ENCODE measurements at places on chromosomes 7 and 10.
A peak's percentile ranks its signal among the peaks of the same experiment; 100 is the strongest.

- DNase-seq = no peak
These were observed 79.5 kb downstream of the EEPD1 start for GRCh38 chr7:36232555-36232954.

DNA sequence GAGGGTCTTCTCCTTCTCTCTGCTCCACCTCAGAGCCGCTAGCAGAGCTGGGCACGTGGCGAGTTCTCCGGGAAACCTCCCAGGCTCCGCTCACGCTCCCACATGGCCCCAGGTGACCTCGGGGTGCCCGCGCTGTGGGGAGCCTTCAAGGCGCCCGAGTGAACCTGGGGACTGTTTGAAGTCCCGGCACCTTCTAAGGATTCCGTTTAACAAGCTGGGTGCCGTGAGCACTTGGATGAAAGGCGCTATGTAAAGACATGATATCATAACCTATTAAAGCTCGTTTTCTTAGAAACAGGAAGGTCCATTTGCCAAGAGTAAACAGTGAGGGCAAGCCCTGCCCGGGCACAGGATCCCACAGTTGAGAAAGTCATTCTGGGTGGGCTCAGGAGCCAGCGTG, 15.8 kb upstream of the MYL10 start:
- no peak for DNase-seq

DNA sequence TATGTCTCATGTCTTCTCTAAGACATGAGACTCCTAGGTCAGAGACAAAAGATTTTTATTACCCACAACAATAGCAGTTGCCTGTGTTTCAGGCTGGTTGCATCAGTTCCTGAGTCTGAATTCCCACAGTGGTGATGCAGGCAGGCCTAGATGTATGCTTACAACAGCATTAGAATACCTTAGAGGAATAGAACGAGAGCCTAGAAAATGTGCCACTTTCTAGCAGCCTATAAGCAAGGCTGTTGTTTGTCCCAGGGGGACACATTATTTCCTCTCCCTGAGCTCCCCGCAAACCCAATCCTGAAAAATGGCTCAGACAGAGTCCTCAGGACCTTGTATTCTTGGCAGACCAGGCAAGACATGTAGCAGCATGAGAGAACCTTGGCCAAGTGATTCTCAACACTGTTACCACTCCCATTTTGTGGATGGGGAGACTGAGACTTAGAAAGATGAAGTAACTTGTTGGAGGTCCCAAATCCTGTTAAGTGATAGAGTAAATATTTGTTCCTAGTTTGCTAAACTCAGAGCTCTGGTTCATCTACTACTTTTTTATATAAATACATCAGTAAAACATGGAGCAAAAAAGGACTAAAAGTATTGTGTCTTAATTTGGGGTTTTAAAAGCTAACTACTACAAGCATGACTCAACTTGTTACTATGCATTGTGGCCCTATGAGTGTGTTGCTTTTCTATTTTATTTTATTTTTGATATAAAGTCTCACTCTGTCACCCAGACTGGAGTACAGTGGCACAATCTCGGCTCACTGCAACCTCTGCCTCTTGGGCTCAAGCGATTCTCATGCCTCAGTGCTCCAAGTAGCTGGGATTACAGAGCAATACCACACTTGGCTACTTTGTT, 14.2 kb downstream of the VTI1A start:
- DNase-seq = peak; percentile 45

- peak; percentile 88 for DNase-seq
These were observed 37.4 kb upstream of the EEPD1 start for GRCh38 chr7:36115448-36116321.

- DNase-seq = peak; percentile 22
These were observed 519 bp downstream of the ITGB8 start for GRCh38 chr7:20330928-20331909.

GRCh38 chr7:140239653-140239935, 62.8 kb upstream of the KDM7A start:
- no peak for DNase-seq

- no peak for DNase-seq
These were observed 34.2 kb downstream of the C10orf71 start for GRCh38 chr10:49333192-49333591.

GRCh38 chr7:73968487-73968886, 59.5 kb upstream of the ELN start:
- DNase-seq = no peak

DNA sequence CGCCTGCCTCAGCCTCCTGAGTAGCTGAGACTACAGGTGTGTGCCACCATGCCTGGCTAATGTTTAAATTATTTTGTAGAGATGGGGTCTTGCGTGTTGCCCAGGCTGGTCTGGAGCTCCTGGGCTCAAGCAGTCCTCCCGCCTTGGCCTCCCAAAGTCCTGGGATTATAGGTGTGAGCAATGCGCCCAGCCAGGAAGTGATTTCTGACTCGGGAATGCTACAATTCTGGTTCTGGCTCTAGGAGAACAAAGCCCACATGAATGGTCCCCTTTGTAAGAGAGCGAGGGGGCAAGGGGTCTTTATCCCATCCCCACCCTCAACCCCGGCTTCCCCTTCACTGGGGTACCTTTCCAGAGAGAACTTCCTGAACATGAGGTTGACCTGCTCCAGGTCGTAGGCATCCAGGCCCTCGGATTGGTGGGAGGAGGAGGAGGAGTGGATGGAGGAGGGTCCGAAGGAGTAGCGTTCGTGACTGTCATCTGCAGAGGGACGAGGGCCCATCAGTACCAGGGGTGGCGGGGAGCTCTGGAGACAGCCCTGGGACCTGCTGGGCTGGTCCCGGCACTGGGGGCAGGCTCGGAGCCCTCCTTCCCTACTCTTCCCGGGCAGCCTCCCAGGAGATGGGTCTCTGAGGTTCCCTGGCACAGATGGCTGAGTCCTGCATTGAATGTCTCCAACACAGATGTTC, 79.9 kb upstream of the GNA12 start:
- DNase-seq = no peak

DNA sequence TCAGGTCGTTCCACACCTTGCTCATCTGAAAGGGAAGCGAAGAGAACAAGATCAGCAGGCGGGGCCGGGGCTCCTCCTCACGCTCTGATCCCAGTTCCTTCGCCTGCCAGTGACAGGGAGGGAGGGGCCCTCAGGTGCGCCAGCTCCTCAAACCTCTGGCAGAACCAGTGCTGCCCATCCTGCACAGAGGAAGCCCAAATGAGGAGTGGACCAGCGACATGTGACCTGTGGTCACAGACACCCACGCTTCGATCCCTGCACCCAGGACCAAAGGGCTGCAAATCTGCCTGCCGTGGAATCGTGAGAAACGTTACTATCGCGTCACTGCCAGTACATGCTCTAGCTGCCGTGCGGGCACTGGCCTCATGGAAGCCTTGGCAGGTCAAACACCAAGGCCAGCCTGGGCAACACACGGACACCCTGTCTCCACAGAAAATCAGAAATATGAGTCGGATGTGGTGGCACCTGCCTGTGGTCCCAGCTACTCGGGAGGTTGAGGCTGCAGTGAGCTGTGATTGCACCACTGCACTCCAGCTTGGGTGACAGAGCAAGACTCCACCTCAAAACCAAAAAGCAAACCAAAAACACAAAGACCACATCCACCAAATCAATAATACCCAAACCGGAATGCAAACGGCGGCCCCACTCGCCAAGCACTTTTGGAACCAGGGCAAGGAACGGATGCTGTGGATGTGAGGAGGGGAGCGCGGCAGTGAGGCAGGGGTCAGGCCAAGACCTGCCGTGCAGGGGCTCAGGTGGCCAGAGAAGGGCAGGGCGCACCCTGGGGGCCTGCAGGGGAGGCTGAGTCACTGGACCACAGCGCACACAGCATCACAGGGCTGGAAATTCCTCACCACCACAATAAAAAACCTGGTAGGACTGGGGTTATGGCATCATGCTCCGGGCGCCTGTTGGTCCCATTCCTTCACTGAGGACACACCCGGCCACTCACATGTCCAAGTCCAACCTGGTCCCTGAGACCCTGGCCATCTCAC, 13.4 kb downstream of the NUDT1 start:
- DNase-seq = no peak

- DNase-seq = no peak
These were observed 192.9 kb upstream of the VSTM2A start for GRCh38 chr7:54349229-54349628.

GRCh38 chr7:117092785-117093184, 139.5 kb downstream of the ST7 start:
- no peak for DNase-seq

DNA sequence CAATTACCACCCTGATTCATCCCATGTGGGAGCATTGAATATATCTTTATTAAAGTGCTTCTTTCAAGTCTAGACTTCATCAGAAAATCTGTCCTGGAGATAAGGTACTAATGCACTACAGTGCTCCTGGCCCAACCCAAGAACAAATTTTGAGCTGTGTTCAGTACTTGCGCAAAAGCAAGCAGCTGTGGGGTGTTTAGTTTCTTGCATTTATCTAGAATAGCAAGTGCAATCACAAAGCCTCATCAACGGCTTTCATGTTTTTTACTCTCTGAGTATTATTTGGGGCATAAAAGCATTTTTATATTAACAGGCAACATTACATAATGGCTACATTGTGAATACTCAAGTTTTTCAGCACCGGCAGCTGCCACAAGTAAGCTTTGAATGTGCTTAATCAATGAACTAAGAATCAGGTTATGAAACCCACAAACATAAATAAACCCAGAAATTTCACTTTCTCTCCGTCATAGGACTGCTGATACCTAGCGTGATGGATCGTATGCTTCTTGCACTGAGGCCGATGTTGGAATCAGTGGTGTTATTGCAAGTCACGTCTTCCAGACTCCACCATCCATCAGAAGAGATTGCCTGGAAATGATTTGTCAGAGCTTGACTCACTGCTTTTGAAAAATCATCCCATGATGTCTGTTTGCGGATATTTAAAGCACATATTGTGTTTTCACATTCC, 113.1 kb downstream of the CTTNBP2 start:
- no peak for DNase-seq

- no peak for DNase-seq
These were observed 361.4 kb downstream of the EXOC4 start for GRCh38 chr7:133614251-133614650.

DNA sequence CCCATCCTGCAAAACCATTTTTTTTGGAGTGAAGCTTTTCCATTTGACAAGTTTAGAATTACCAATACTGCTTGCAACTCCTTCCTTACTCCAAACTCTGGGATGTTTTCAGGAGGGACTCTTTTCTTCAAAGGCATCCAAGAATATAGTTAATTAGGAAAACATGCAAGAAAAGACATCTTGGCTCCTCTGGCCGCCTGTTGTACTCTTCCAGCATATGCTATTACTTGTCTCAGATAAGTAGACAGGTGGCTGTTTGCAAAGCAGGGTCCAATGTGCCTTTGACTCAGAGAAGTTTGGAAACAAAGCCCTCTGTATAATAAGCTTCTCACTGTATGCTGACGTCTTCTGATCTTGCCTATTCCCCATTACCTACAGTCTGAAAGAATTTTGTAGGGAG, 746.5 kb downstream of the AUTS2 start:
- no peak for DNase-seq
